IMR-90 (cell line): ENCODE measurements at places on chromosomes 6 and 20. TPM values are rescaled to one million over a fixed set of nuclear protein-coding genes. Genes with fewer than 3 reads are reported as not detected.
A peak's percentile ranks its signal among the peaks of the same experiment; 100 is the strongest.

GRCh38 chr20:61520076-61520892 lies 268.2 kb downstream of the CDH4 start:
- no peak for DNase-seq

GRCh38 chr20:59937150-59937549 lies 3.0 kb downstream of the PPP1R3D start:
- no peak for DNase-seq

GRCh38 chr6:81864124-81864523 lies 111.6 kb upstream of the TENT5A start:
- no peak for DNase-seq

DNA sequence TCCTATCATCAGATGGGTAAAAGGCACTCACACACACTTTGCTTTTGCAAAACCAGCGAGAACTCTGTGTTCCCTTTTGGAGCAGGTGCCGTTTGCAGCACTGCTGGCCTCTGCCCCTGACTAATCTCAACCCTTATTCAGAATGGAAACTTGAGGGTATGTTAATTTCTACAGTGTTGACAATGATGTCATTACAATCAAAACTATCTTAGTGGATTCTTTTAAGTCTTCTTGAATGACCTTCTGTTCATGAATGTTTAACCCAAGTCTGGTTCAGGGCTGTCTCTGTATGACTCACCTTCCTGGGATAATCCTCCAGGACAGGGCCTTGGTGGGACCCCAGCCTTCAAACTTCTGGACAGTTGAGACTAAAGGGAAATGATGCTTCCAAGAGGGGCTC lies 197.9 kb downstream of the CDH4 start:
- DNase-seq = peak; percentile 27

DNA sequence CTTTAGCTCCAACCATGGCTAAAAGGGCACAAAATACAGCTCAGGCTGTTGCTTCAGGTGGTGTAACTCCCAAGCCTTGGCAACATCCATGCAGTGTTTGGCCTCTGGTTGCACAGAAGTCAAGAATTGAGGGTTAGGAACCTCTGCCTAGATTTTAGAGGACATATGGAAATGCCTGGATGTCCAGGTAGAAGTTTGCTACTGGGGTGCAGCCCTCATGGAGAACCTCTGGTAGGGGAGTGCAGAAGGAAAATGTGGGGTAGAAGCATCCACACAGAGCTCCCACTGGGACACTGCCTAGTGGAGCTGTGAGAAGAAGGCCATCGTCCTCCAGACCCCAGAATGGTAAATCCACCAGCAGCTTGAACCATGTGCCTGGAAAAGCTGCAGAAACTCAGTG lies 1453.8 kb upstream of the EYS start:
- DNase-seq = no peak

DNA sequence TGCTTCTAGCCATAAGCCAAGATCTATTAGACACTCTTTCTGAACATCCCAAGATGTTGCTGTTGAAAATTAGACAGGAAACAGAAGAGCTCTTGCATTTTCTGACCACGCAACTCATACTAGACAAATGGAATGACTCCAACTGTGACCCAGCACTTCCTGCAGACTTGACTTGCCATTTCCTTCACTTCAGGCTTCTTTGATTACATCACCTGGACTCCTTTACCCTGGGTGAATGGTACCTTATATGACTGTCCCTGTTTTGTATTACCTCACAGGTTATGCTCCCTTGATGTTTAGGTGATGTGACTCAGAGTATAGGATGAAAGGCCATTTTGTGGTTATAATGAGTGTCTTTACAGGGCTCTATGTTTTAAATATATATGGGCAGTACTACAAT lies 236.1 kb downstream of the BMP2 start:
- no peak for DNase-seq

DNA sequence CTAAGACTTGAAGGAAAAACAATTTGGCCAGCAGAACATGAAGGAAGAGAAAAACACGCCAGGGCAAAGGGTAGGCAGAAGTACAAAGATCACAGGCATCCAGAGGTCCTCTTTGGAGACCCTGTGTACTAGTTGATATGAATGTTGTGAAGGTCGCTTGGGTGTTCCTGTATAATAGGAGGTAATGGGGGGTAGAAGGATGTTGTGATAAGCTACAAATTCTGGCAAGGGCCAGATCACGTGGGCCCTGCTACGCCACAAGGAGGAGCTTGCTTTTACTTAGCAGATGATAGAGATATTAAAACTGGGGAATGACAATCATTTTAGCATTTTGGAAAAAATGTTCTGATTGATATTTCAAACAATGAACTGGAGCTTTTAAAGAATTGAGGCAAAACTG lies 878 bp upstream of the HLA-DMA start:
- no peak for DNase-seq

DNA sequence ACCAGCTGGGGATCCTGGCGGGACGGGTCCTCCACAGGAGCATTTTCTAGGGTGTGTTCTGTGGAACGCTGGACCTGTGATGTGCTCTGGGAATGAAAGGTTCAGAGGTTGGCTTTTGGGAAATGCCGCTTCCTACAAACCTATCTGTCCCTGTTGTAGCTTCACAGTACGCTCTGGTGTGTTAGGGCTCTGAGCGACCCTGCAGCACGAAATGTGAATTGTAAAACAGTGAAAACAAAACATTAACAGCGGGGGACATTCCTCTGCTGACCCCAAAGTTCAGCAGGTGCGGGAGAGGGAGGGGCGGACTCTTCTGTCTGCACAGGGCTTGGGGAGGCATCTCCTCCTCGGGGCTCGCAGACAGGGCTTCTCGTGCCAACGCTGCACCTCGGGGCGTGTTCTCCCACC lies 155.9 kb downstream of the NRN1 start:
- no peak for DNase-seq

The PNPLA1 gene
- not detected in 2 replicates for total RNA-seq
